ENCODE measurements at places on chromosomes 2 and 18. TPM values are rescaled to one million over a fixed set of nuclear protein-coding genes. Genes with fewer than 3 reads are reported as not detected.
A peak's percentile ranks its signal among the peaks of the same experiment; 100 is the strongest.

The SPDYA gene
- polyA plus RNA-seq: 0.09 TPM

The PELI1 gene
- 17.1 TPM for polyA plus RNA-seq

The RSAD2 gene
- not detected for polyA plus RNA-seq

The TMEM247 gene
- not detected for polyA plus RNA-seq

The SAG gene
- polyA plus RNA-seq: not detected

The TMEFF2 gene
- 0.91 TPM for polyA plus RNA-seq

The CPO gene
- 0.50 TPM for polyA plus RNA-seq

The CDH2 gene
- 12.4 TPM for polyA plus RNA-seq

The CDH7 gene
- polyA plus RNA-seq: 0.67 TPM

The TMEM37 gene
- 16.2 TPM for polyA plus RNA-seq

DNA sequence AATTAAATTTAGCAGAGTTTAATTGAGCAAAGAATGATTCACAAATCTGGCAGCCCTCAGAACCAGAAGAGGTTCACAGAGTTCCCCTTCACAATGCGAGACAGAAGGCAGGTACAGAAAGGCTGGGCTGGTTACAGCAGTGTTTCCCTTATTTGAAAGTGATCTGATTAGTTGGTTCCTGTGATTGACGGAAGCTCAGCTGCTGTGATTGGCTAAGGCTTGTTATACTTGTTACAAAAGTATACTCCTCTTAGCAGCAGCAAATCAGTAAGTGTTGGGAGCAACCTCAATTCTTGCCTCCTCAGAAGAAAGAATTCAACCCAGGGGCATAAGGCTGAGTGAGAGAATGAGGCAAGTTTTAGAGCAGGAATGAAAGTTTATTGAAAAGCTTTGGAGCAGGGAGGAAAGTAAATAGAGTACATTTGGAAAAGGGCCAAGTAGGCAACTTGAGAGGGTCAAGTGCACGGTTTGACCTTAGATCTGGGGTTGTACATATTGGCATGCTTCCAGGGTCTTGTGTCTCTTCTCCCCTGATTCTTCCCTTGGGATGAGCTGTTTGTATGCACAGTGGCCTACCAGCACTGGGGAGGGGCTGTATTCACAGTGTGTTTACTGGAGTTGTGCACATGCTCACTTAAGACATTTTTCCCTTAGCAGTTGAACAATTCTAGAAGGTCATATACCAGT is 431.8 kb upstream of the RAB12 start:
- DNase-seq: no peak

- no peak for DNase-seq
Measured at GRCh38 chr2:119233326-119234020, 9.8 kb downstream of the STEAP3 start.

- DNase-seq: no peak
Measured at GRCh38 chr18:13216711-13217465, 1.7 kb upstream of the LDLRAD4 start.

DNA sequence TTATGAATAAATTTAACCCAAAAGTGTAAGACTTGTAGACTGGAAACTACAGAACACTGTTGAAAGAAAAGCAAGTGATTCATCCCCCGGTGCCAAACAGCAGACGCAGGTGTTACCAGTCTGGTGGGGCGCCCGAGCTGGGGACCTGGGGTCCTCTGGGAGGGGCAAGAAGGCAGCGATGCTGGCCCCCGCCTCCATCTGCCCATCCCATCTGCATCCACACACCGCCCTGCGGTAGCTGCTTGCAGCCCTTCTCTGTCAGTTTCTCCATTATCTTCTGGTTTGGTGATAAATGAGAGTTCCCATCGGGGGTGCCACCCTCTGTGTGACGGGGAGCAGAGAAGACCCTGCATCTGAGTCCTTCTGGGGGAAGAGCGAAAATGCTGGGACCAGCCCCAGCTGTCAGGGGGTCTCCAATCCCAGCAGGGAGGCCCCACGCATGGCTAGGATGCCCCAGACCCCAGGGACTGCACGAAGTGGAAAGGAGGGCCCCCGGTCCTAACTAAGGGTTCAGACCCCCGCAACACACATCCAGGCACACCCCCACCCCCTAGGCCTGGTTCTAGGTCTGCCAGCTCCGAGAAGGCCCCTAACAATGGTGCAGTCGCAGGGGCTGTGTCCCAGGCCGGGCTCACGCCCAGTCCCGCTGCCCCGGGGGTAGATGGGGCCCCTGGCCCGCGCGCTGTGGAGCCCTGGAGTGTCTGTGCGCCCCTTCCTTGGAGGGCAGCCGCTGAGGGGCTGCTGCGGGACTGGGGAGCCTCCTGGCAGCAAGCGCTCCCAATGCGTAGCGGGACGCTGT is 686 bp upstream of the RGPD8 start:
- DNase-seq: peak; percentile 49

DNA sequence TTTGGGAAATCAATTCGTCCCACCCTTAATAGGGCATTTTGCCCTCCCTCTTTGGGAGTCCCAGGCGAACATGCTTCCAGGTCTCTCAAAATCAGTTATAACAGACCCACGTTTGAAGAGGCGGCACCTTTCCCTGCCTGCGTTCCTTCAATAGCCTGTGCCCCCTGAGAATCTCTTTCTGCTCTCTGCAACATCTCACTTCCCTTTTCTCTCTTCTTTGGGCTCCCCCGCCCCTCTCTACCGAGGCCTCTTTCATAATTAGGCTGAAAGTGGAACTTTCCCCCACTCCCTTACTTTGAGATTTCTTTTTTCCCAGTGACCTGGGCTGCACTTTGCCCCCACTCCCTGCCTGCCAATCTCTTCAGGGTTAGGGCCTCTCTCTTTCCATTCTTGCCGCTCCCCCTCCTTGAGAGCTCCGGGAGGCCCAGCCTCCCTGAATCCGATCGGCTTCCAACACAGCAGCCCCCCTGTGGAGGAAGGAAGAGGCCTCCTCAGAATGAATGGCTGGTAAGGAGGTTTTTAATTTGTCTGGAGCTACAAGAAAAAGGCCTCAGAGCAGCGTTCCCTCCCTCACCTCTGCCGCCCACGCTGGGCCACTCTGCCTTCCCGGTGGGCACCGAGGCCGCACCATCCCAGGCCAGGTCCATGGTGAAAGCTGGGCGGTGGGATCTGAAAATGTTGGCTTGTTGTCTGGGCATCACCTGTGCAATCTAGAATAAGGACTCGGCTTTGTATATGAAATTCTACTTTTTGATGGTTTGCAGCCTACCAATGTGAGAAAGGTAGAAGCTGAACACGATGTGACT is 162.6 kb upstream of the SIX3 start:
- no peak for DNase-seq

- no peak for DNase-seq
Measured at GRCh38 chr2:38187541-38188011, 111.6 kb upstream of the CYP1B1 start.

DNA sequence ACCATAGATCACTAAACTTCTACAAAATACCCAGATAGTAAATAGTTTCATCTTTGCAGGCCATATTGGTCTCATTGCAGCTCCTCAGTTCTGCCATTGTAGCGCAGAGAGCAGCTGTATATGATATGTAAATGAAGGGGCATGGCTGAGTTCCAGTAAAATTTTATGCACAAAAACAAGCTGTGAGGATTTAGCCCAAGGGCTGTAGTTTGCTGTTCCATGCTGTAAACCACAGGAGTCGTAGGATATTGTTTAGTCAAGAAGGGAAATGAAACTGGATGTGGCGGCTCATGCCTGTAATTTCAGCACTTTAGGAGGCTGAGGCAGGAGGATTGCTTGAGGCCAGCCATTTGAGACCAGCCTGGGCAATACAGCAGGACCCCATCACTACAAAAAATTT is 83.0 kb downstream of the MGAT5 start:
- no peak for DNase-seq

GRCh38 chr2:133655610-133656009 is 87.3 kb upstream of the NCKAP5 start:
- DNase-seq: no peak

DNA sequence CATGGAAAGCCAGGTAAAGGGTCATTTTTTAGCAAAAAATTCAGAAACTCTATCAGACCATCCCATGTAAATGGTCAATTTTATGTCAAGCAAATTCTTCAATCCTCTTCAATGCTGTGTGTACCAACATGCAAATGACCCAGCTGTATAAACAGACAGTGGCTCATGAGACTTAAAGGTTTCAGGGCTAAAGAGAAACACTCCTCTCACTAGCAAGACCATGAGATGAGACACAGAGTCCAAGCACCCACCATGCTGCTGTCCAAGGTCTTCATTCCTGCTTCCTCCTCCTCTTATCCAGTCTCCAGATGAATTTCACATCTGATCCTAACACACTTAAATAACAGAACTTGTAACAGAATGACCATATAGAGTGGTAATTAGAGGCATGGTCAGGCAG is 30.8 kb upstream of the ONECUT2 start:
- no peak for DNase-seq

DNA sequence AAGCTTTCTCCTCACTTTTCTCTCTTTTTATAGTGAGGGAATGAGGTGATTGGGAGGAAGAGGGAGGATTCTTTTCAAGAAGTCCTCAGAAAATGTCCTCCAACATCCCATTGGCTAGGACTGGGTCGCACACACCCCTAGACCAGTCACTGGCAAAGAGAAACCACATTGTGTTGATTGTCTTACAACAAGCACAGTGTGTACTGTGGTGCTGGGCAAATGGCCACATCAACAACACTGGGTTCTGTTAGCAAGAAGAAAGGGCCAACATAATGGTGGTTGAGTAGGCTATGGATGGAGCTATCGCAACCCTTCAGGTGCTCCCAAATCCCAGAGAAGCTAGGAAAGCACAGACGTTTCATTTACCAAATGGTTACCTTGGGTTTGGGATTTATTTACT is 18.7 kb upstream of the PTPN4 start:
- no peak for DNase-seq

- no peak for DNase-seq
Measured at GRCh38 chr2:197297772-197298318, 12.7 kb downstream of the ANKRD44 start.

DNA sequence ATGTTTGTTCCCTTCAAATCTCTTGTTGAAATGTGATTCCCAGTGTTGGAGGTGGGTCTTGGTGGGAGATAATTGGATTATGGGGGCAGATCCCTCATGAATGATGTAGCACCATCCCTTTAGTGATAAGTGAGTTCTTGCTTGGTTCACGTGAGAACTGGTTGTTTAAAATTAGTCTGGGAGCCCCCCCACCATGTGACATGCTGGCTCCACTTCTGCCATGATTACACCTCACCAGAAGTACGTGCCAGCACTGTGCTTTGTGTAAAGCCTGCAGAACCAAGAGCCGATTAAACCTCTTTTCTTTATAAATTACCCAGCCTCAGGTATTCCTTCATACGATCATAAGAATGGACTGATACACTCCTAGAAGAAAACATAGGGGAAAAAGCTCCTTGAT is 10.1 kb downstream of the ABI2 start:
- DNase-seq: no peak

GRCh38 chr2:198438331-198438730 is 633.9 kb downstream of the PLCL1 start:
- DNase-seq: no peak

DNA sequence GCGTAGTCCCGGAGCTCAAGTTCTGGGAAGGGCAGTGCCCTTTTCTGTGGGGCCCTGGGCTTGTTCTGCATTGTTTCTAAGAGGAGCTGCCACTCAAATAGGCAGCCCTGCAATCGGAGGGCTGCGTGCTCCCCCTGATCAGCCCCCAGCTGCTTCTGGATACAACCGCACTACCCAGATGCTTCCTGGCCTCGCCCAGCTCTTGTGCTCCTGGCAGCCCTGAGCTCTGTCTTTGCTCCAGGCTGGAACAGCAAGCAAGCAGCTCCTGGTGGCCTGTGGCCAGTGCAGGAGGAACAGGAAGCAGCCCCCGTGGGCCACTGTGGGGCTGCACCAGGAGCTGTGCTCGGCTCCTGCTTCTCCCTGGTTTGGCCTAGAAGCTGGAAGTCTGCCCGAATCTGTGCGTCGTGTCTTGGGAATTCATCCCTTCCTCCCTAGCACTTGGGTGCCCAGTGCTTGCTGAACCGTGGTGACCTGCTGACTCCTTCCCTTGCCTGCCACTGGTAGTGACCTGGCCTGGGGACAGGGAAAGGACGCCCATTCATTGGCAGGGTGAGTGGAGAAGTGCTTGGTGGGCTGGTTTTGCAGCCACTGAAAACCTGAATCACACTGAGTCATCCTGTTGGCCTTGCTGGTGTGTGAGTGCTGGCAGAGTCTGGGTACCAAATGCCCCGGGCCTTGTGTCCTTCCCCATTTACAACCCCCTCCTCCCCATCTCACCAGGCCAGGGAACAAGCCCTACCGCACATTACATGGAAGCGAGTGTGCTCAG is 27.3 kb upstream of the NTSR2 start:
- no peak for DNase-seq

DNA sequence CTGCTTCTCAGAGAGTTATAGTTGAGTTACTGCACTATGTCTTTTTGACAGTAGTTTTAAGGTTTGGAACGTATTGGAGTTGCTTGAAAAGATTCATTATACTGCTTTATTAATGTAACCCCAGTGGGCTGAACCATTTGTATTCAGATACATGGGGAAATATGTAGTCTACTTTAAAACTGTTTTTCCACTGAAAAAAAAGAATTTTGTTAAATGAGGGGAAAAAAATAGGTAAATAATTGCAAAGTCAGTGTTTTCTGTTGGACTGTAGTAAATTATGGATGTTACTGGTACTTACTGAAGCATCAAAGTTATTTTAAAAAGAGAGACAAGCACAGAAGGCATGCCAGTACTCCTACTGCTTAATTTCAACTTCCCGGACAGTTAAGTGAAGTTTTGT is 36.4 kb downstream of the ZC3H15 start:
- DNase-seq: no peak
